ENCODE measurements at places on chromosomes 16 and 17.

DNA sequence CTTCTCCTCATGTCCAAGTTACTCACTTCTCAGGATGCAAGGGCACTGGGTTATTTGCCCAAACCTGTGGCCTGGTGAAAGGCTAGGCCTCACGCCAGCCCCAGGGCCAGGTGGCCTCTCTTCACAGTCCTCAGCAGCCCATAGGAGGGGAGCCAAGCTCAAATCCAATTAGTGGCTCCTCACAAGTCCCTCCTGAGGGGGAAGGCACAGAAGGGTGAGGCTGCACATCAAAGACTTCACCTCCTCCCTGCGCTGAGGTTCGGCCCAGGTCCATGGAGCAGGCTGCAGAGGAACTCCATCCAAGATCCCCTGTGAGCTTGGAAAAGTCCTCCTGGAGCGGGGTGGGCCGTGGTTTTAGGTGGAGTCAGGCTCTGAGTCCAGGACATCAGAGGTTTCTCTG lies 320.0 kb downstream of the FOXL1 start:
- no peak overlapping the region for H3K27ac ChIP-seq
- H3K27me3 ChIP-seq, result peaks cover 16% of the 10 kb centered on the region
- DNase-seq, result no peak
- peaks cover 7% of the 10 kb centered on the region for H3K4me1 ChIP-seq
- H3K36me3 ChIP-seq, result no peaks in the 10 kb centered on the region

DNA sequence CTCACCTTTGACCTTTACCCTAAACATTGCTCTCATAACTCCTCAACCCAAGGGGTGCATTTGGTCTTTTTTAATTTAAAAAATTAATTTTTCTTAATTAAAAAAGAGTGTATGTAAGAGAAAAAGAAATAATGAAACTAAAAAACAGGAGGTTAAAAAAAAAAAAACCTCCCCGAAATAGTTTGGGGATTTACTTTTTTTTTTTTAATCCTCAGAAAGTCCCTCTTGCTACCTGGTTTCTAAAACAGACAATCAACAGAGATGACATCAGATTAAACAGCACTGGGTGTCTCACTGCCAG lies 301.3 kb downstream of the SOX9 start:
- H3K36me3 ChIP-seq, result no peaks in the 10 kb centered on the region
- no peak overlapping the region for H3K4me3 ChIP-seq
- H3K27me3 ChIP-seq, result no peaks in the 10 kb centered on the region
- H3K4me1 ChIP-seq, result peaks cover 48% of the 10 kb centered on the region
- H3K27ac ChIP-seq, result peak overlapping the region; percentile 97

DNA sequence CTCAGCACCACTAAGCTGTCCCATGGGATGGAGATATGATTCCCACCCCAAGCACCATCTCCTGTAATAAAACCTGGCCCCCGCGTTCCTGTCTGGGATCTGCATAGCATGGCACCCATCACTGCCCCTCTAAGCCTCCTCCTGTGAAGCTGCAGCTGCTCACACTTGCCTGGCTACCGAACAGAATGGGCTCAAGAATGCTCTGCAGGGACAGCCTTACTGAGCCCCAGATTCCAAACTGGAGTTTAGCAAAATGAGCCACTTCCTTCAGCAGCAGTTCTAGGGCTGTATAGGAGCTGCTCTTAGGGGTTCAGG lies 256.1 kb downstream of the CPPED1 start:
- H3K27ac ChIP-seq, result no peak overlapping the region
- H3K4me3 ChIP-seq, result no peak overlapping the region
- H3K27me3 ChIP-seq, result no peaks in the 10 kb centered on the region
- no peak for DNase-seq
- H3K4me1 ChIP-seq, result peaks cover 8% of the 10 kb centered on the region

DNA sequence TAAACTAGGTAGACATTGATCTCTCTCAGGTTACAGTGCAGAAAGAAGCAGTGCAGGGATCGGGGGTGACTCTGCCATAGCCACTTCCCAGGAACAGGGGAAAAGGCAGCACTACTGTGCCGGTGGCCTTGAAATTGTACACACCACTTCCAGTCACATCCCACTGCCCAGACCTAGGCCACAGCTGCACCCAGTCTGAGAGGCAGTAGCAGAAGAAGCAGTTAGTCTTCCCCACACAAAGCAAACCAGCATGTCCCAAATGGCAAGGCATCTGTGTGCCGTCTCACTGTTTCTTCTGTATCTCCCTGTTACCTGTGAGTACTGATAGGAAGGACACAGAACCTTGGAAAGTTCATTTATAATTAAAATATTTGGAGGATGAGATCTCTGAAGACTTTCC lies 47.0 kb downstream of the TMC6 start:
- no peaks in the 10 kb centered on the region for H3K36me3 ChIP-seq
- H3K27me3 ChIP-seq, result no peaks in the 10 kb centered on the region
- no peaks in the 10 kb centered on the region for H3K4me1 ChIP-seq
- no peak overlapping the region for H3K27ac ChIP-seq
- DNase-seq, result no peak
- H3K4me3 ChIP-seq, result no peak overlapping the region

GRCh38 chr17:43907425-43907981 lies at the start of gene MPP2:
TSS of gene MPP2 (minus strand) at chr17:43907536. CDS start at chr17:43904460, 3,076 bp downstream.
- H3K27me3 ChIP-seq, result peaks cover 46% of the 10 kb centered on the region
- DNase-seq, result peak; percentile 89
- H3K4me3 ChIP-seq, result peak within 1 kb of the TSS; percentile 87
- H3K4me1 ChIP-seq, result peaks cover 11% of the 10 kb centered on the region

GRCh38 chr17:35915153-35915964 lies 15.2 kb downstream of the RDM1 start:
- peak; percentile 32 for DNase-seq
- H3K27me3 ChIP-seq, result no peaks in the 10 kb centered on the region
- H3K4me1 ChIP-seq, result no peaks in the 10 kb centered on the region
- H3K27ac ChIP-seq, result peak overlapping the region; percentile 28
- H3K4me3 ChIP-seq, result no peak overlapping the region

- no peaks in the 10 kb centered on the region for H3K4me1 ChIP-seq
- H3K36me3 ChIP-seq, result no peaks in the 10 kb centered on the region
- no peaks in the 10 kb centered on the region for H3K27me3 ChIP-seq
Measured at GRCh38 chr17:4438162-4438944, 4.6 kb downstream of the SPNS3 start.

DNA sequence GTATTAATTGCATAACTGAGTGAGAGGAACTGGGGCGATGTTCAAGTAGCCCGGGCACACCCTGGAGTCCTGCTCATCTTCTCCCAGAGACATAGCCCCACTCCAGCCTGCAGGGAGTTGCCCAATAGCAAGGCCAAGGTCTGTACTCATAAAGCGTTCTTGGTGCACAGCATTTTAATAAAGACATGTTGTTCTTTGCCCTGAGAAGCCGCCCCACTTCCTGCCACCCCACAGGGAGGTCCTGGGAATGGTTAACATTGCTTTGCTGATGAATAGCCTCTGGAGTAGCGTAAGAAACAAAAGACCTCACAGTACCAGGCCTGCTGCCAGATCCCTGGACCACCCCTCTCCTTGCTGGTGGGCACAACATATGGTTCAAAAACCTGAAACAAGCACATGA lies 21.6 kb upstream of the CDH1 start:
- peaks cover 3% of the 10 kb centered on the region for H3K4me1 ChIP-seq
- H3K4me3 ChIP-seq, result no peak overlapping the region
- H3K27me3 ChIP-seq, result no peaks in the 10 kb centered on the region
- H3K36me3 ChIP-seq, result no peaks in the 10 kb centered on the region
- peak; percentile 37 for DNase-seq
- H3K27ac ChIP-seq, result no peak overlapping the region

DNA sequence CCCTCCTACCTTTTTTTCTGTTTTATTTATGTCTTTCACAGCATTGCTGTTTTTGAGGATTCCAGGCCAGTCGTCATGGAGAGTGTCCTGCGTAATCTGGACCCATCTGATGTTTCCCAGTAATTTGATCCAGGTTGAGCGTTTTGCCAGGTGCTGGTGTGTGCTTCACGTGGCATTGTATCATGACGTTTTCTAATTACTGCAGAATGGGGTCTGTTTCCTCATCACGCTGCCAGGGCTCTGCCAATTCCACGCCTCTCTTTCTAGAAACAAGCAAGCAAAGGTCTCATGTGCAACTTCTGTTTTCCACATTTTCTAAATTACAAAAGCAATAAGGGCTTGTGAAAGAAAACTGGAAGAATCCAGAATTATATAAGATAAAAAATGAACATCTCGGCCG lies 28.3 kb upstream of the BHLHA9 start:
- no peak for DNase-seq
- no peaks in the 10 kb centered on the region for H3K36me3 ChIP-seq
- H3K27ac ChIP-seq, result no peak overlapping the region

- no peak overlapping the region for H3K4me3 ChIP-seq
- H3K4me1 ChIP-seq, result no peaks in the 10 kb centered on the region
- H3K36me3 ChIP-seq, result no peaks in the 10 kb centered on the region
- no peak overlapping the region for H3K27ac ChIP-seq
- peaks cover 14% of the 10 kb centered on the region for H3K27me3 ChIP-seq
- DNase-seq, result no peak
Measured at GRCh38 chr17:34739386-34739785, 160.0 kb downstream of the TMEM132E start.

- peaks cover 29% of the 10 kb centered on the region for H3K27me3 ChIP-seq
- no peaks in the 10 kb centered on the region for H3K36me3 ChIP-seq
- H3K4me3 ChIP-seq, result no peak overlapping the region
- H3K27ac ChIP-seq, result no peak overlapping the region
Measured at GRCh38 chr16:67390816-67391423, 2.4 kb downstream of the TPPP3 start.

DNA sequence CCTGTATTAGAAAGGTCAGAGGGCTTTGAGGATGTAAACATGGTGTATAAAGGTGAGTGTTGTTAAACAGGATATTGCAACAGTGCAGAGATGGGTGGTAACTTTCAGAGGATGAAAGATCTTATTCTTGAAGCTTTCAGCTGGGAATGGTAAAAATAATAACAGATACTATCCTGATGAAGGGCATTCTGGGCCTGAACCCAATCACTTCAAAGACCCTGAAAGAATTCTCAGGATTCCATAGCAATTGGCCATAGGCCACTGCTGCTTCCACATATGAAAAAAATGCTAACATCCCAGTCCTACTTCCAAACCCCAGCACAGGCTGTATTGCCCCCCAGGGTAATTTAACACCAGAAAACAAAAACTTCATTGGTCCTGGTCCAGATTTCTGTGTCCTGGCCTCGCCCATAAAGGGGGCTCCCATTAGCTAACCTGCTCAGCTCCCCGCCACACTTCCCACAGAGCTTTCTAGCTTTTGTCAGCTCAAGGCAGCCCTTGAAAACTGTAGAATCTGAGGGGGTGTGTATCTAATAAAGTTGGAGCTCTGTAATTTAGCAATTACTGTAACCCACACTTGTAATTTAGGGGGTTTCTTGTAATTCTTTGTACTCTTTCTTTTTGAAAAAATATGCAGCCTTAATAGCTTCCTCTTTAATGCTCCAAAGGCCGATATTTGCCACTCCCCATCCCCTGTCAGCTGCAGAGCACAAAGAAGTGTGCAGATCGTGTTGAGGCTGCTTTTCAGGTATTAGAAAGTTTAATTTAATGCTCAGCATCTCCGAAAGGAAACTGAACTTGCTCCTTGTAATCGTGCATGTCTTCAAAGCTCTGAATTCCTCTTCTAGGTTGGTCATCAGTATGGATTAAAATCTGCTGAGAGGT lies 371.5 kb downstream of the SEC14L1 start:
- no peaks in the 10 kb centered on the region for H3K36me3 ChIP-seq
- DNase-seq, result no peak
- H3K27me3 ChIP-seq, result no peaks in the 10 kb centered on the region
- H3K4me3 ChIP-seq, result no peak overlapping the region

- H3K4me3 ChIP-seq, result no peak overlapping the region
- H3K27me3 ChIP-seq, result no peaks in the 10 kb centered on the region
- peak overlapping the region; percentile 50 for H3K27ac ChIP-seq
- H3K4me1 ChIP-seq, result no peaks in the 10 kb centered on the region
Measured at GRCh38 chr17:77494664-77495435, 354.1 kb downstream of the SEC14L1 start.

- H3K27ac ChIP-seq, result no peak overlapping the region
- no peak overlapping the region for H3K4me3 ChIP-seq
- no peaks in the 10 kb centered on the region for H3K4me1 ChIP-seq
- no peaks in the 10 kb centered on the region for H3K36me3 ChIP-seq
- H3K27me3 ChIP-seq, result no peaks in the 10 kb centered on the region
- no peak for DNase-seq
Measured at GRCh38 chr16:4636196-4636595, 11.6 kb downstream of the MGRN1 start.

- no peaks in the 10 kb centered on the region for H3K27me3 ChIP-seq
- H3K27ac ChIP-seq, result no peak overlapping the region
- no peak for DNase-seq
- H3K4me3 ChIP-seq, result no peak overlapping the region
- H3K4me1 ChIP-seq, result no peaks in the 10 kb centered on the region
- no peaks in the 10 kb centered on the region for H3K36me3 ChIP-seq
Measured at GRCh38 chr17:35132099-35132498, 10.0 kb downstream of the NLE1 start.

DNA sequence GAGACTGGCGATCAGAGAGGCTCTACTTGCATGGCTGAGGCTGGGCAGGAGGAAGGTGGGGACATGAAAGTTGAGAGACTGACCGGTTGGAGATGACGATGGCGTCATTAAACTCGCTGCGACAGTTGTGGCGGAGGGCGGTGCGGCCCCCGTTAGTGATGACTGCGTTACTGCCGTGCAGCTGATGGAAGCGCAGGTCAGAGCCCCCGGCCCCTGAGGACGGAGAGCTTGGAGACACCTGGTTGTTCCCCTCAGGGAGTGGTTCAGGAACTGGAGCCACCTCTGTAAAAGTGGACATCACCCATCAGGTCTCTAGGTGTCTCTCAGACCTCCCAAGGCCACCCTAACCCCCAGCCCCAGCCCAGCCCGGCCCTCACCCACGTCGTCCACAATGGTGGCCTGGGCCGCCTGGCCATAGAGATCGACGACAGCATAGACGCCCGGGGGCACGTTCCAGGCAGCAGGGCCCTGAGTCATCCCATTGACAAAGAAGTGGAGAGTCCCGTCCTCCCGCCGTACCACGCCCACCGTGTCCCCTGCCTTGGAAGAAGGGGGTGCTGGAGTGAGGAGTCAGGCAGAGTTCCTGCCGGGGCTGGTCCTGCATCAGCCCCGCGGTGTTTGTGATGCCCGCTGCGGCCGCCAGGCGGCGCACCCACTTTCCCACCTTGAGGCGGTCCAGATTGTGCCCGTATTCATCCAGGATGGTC lies 5.3 kb downstream of the NEURL4 start:
- no peak overlapping the region for H3K4me3 ChIP-seq

GRCh38 chr17:51032850-51033249 lies 87.8 kb downstream of the SPAG9 start:
- H3K4me3 ChIP-seq, result no peak overlapping the region
- no peaks in the 10 kb centered on the region for H3K36me3 ChIP-seq
- no peaks in the 10 kb centered on the region for H3K27me3 ChIP-seq
- DNase-seq, result no peak
- H3K4me1 ChIP-seq, result peaks cover 10% of the 10 kb centered on the region

- no peak overlapping the region for H3K27ac ChIP-seq
- H3K4me3 ChIP-seq, result no peak overlapping the region
- peaks cover 9% of the 10 kb centered on the region for H3K4me1 ChIP-seq
- DNase-seq, result no peak
Measured at GRCh38 chr16:68346892-68347480, 36.2 kb downstream of the PRMT7 start.

- H3K4me1 ChIP-seq, result peaks cover 4% of the 10 kb centered on the region
- no peaks in the 10 kb centered on the region for H3K27me3 ChIP-seq
- peak overlapping the region; percentile 100 for H3K27ac ChIP-seq
- H3K36me3 ChIP-seq, result no peaks in the 10 kb centered on the region
- DNase-seq, result no peak
Measured at GRCh38 chr17:80413771-80414507, 1.0 kb upstream of the ENDOV start.

- no peaks in the 10 kb centered on the region for H3K27me3 ChIP-seq
- H3K36me3 ChIP-seq, result no peaks in the 10 kb centered on the region
- no peak overlapping the region for H3K4me3 ChIP-seq
- DNase-seq, result no peak
- peak overlapping the region; percentile 46 for H3K27ac ChIP-seq
- H3K4me1 ChIP-seq, result peaks cover 29% of the 10 kb centered on the region
Measured at GRCh38 chr16:85227084-85227945, 115.0 kb upstream of the CIBAR2 start.
